Stimulated activated CD4-positive, alpha-beta T cell treated with anti-CD3 and anti-CD28 coated beads, Interleukin-1b, Interleukin-23, amount 100 ng/mL, for 24 hours (primary cell): ENCODE measurements at places on chromosomes 1 and 21.

GRCh38 chr1:230917284-230918135 is 49.2 kb upstream of the C1orf198 start:
- DNase-seq: peak; percentile 52

- DNase-seq: no peak
These were observed 49.8 kb downstream of the SMYD2 start for GRCh38 chr1:214330715-214331114.

DNA sequence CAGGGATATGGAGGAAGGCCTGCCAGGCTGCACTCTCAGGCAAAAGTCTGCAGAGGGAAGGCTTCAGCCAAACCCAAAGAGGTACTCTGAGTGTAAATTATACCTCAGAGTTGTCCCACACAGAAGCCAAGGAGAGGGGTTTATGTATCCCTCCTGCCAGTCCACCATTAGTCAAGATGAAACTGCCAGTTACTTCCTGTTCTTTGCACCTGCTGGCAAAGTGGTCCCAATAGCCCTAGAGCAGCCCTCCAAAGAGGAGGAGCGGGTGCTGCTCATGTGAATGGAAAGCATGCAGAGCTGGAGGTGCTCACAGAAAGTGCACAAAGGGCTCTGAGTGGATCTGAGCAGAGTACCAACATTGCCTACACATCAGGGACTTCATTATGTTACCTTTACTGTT is 37.1 kb upstream of the MCOLN3 start:
- no peak for DNase-seq

DNA sequence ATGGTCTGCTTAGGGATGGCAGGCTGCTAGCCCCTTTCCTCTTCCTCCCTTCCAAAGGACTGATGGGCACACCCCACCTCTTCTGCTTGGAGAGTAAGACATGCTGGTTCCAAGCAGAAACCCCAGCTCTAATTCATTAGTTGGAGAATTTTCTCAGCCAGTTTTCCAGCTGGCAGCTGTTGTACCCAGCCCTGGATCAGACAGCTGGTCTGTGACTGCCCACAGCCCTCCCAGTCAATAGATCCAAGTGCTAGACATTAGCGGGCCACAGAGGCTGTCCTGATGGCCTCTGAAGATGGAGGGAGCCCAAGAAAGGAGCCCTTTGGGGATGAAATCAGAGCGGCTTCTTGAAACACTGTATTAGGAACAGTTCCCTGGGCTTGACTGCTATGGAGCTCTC is 35.8 kb downstream of the ACOT11 start:
- DNase-seq: no peak

- DNase-seq: no peak
These were observed 226.1 kb downstream of the ASTN1 start for GRCh38 chr1:176938375-176938774.

DNA sequence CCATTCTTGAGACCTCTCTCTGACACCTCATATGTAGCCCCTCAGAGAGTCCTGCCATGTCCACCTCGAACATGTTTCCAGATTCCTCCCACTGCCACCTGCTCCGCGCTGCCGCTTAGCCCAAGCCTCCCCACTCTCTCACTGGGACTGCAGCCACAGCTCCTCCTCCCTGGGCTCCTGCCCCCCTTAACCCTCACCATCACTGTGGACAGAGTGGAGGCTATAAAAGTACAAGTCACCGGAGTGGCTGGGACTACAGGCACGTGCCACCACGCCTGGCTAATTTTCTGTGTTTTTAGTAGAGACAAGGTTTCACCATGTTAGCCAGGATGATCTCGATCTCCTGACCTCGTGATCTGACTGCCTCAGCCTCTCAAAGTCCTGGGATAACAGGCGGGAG is 77.0 kb downstream of the VWA5B1 start:
- no peak for DNase-seq

DNA sequence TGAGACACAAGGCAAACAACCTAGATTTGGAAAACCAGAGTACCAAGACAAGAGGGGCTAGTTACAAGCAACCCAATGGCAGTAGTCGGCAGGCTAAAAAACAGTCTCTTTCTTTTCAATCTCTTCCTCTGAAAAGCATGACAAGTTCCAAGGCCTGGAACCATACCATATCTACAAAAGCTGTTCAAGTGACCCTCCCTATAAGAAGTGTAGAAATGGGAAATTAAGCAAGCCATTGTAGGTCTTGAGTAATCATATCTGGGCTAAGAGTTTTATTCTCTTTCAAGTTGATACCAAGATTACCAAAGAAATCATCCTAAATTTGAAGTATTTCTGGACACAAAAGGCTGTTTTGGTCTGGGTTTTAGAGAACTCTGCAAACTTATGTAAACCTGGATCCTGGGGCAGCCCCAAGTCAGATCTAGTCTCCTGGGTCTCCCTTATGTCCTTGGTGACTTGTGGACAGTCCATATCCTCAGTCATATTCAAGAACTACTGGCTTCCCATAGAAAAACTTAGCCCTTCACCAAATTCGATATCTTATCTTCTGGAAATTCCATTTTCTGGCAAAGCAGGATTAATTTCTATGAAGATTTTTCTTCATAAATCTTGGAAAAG is 24.7 kb downstream of the FMO3 start:
- no peak for DNase-seq
